ENCODE measurements at places on chromosomes 2 and 18.

GRCh38 chr2:232667989-232668583, 29.0 kb upstream of the GIGYF2 start:
- DNase-seq, result no peak

GRCh38 chr2:197700960-197701359, 4.2 kb upstream of the MARS2 start:
- no peak for DNase-seq

GRCh38 chr2:165667375-165667774, 126.7 kb downstream of the GALNT3 start:
- no peak for DNase-seq

DNA sequence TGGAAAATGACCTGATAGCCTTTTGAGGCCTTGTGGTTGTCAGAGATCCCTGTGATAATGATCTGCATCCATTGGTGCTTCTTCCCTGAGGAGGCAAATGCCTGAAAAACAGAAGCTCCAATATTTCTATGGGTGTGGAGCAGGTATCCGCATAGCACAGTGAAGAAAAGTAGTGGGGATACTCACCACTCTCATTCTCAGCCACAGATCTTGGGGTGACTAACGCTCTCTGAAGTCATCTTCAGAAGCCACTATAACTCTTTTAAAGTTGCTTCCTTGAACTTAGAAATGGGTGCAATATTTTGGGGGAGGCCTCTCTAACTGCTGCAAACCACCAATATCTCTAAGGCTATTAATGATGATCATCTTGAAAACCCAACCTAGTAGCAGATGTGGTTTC, 46.2 kb downstream of the ARHGAP15 start:
- no peak for DNase-seq

DNA sequence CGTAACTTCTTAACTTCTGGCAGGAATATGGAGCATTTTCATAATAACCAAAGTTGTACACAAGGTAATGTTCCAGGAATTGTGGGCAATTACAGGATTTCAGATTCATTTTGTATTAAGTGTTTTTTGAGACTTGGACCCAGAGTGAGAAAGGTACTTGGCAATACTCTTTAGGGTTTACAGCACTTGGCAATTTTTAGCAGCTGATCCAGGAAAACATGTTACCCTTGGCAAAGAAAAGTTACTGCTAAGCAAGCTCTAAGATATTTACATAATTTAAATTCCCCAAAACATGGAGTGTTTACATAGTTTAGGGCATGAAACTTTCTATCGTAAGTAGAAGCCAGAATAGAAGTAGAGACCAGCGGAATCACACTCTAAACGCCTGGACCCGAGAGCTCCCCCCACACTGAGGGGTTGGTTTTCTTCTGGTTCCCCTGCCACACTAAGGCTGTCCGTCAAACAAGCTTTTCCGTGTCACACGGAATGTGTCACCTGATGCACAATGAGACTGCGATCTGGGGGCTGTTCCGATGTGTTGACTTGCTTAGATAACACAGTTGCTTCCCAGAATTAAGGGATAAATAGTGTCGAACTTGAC, 177.1 kb downstream of the PTGR3 start:
- no peak for DNase-seq

GRCh38 chr2:225173909-225174308, 131.6 kb upstream of the DOCK10 start:
- no peak for DNase-seq

- no peak for DNase-seq
These were observed 8.5 kb downstream of the TPO start for GRCh38 chr2:1421731-1422130.

- DNase-seq, result no peak
These were observed 347.1 kb downstream of the TNS1 start for GRCh38 chr2:217655651-217656050.

- no peak for DNase-seq
These were observed 1132.9 kb upstream of the ZEB2 start for GRCh38 chr2:145652571-145653545.

DNA sequence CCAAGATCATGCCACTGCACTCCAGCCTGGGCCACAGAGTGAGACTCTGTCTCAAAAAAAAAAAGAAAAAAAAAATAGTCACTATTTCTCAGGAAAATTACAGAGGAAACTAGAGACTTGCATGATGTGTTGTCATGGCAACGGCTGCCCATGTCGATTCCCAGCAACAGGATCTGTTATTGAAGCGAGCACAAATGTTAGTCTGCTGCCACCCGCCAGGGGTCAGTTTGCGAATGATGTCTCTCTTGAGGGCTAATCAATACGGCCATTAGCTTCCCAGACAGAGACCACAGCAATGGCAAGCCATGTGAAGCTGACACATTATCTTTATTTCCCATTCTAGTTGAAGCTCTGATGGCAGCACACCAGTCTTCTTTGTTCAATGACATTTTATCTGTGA, 32.4 kb upstream of the ACYP2 start:
- no peak for DNase-seq

DNA sequence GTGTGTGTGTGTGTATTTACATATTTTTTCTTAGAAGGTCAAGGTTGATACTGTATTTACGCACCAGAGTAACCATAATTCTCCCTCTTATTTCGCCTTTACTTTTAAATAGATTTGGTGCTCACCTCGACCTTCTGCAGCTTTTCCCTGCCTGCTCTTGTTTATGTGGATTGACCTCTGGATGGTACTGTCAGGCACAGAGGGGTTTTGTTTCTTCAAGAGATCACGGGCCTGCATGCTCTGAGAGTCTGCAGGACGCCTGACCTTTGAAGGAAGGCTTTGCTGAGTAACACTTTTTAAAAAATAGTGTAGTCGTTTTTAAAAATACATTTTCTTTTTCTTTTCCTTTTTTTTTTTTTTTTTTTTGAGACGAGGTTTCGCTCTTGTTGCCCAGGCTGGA, 18.1 kb upstream of the EFHD1 start:
- no peak for DNase-seq

GRCh38 chr18:55093295-55093694, 134.0 kb upstream of the CCDC68 start:
- no peak for DNase-seq

- no peak for DNase-seq
These were observed 112.9 kb upstream of the ACAA2 start for GRCh38 chr18:49926106-49926745.

DNA sequence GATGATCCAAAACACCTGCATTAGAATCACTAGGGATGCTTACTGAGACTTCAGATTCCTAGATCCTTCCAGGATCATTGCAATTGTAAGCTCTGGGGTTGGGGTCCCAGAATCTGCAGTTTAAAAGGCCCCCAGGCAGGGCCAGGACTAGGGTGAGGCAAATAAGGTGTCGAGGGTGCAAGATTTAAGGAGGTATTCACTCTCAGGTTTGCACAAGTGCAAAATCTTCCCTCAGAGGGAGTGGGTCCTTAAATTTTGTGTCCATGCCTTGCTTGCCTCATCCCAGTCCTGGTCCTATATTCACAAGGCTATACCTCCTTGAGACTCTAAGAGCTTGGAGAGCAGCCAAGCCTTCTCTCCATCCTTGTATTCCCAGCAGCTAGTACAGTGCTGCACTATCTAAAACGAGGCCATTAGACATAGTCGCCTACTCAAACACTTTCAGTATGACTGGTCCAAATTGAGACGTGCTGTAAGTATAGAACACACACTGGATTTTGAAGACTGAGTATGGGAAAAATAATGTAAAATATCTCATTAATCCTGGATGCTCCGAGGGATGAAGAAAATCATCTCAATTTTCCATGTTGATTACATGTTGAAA, 31.6 kb upstream of the MREG start:
- no peak for DNase-seq

DNA sequence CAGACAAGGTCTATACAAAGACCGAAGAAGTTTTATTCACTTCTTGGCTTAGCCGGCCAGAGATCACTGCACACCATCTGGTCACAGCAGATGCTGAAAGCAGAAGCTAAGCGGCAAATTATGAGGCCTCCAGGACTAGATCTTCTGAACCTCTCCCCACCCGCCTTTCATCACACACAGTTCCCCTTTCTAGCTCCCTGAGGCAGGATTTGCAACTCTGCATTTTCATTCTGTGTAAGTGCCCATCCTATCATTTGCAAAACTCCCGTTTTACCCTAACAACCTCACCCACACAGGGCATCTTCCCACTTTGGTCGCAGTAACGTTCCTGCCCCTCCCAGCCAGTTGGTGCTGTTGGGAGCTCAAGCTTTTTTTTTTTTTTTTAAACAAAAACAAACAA, 3.1 kb upstream of the MOB1A start:
- no peak for DNase-seq

DNA sequence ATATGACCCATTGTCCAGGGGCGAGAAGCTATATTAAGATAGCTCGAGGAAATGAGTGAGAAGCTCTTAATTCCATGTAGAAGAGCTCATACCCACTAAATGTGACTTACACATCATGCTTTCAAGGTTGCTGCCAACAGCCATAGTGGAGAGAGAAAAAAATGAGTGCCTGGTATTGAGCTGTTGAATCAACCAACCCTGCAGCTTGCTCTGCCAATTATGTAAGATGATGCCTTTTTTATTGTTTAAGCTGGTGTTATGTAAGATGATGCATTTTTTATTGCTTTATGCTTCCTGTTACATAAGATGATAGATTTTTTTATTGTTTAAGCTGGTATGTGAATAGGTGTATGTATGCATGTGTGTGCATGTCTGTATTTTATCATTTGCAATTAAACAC, 228.2 kb downstream of the CCDC178 start:
- no peak for DNase-seq

GRCh38 chr18:56148373-56148772, 490.0 kb downstream of the TXNL1 start:
- no peak for DNase-seq

DNA sequence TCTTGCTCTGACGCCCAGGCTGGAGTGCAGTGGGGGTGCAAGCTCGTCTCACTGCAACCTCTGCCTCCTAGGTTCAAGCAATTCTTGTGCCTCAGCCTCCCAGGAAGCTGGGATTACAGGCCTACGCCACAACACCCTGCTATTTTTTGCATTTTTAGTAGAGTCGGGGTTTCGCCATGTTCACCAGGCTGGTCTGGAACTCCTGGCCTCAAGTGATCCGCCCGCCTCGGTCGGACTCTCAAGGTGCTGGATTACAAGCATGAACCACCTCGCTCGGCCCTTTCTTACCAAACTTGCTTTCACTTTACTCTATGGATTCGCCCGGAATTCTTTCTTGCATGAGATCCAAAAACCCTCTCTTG, 3.1 kb upstream of the FZD5 start:
- no peak for DNase-seq

GRCh38 chr2:86791573-86791972, 860 bp upstream of the CD8A start:
- no peak for DNase-seq

- DNase-seq, result no peak
These were observed 49.6 kb upstream of the SLC5A7 start for GRCh38 chr2:107936433-107937359.

DNA sequence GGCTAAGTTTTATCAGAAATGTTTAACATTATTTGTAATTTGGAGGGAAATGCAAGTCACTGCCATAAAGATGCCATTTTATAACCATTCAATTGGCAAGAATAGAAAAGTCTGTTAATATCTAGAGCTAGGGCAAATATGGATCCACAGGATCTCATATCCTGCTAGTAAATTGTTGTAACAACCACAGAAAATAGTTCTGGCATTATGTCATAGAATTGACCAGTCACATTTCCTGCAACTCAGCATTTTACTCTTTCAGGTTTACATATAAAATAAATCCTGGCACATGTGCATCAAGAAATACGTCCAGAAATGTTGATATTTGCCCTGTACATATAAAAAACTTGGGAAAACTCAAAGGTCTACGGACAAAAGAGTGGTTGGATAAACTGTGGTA, 32.9 kb downstream of the OSBPL6 start:
- no peak for DNase-seq

- no peak for DNase-seq
These were observed 156.8 kb upstream of the STK17B start for GRCh38 chr2:196328088-196328680.

DNA sequence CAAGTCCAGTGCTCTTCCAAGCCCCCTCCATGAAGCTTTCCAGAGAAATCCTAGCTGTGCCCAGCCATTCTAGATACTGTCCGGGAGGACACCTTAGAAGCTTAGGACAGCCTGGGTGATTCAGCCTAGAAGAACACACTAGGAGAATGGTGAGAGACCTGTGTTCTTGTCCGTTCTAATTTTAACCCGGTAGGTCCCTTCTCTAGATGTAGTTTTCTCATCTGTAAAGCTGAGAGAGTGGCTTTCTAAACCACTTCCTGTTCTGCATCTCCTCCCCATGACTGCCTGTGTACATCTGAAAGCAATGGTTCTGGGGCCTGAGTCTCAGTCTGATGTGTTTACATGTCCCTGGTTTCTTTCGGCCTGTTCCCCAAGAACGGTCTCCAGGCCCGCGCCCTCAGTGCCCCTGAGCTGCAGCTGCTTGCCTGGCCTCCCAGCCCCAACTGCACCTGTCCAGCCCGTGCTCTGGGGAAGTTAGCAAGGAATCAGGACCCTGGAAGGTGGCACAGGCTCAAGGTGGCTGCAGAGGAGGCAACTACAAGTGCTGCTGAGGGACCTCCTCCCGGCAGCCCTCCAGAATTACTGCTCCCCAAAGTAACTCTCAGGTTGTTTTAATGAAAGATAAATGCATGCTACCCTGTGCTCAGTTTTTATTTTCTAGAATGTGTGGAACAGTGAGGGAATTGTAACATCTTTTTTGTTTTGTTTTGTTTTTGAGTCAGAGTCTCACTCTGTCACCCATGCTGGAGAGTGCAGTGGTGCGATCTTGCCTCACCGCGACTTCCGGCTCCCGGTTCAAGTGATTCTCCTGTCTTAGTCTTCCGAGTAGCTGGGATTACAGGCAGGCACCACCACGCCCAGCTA, 105.9 kb downstream of the LBH start:
- peak; percentile 18 for DNase-seq

DNA sequence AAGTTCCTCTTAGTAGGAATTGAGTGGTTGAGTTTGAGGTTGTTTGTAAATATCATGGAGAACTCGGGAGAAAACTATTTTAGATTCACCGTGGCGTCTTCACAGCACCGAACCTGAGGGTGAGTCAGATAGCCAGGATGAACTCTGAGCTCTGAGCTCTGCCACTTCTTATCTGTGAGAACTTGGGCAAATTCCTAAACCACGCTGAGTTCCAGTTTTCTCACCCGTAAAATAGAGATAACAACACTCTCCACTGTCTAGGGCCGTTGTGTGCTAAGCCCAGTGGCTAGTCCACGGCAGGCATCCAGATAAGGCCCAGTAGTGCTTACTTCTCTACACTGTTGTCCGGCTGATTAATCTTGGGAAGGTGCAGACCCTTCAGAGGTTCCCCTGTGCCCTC, 7.0 kb downstream of the KIF5C start:
- no peak for DNase-seq

GRCh38 chr18:59343926-59344325, 15.1 kb downstream of the LMAN1 start:
- DNase-seq, result no peak

- no peak for DNase-seq
These were observed 43.5 kb downstream of the TMEM163 start for GRCh38 chr2:134675314-134675713.

DNA sequence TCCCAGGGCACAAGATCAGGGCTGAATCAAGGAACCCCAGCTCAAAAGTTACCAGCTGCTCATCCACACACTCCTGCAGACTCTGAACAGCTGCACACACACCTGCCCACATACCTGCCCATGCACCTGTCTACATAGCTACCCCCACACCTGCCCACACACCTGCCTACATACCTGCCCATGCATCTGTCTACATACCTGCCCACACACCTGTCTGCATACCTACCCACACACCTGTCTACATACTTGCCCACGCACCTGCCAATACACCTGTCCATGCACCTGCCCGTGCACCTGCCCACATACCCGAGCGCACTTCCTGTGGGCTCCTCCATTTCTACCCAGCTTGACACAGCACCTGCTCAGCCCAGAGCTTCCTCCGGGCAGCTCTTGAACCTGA, 122.8 kb upstream of the AGAP1 start:
- DNase-seq, result no peak

- no peak for DNase-seq
These were observed 256.0 kb upstream of the RAB6C start for GRCh38 chr2:129723277-129724020.
